AG04449 (cell line): ENCODE measurements at places on chromosomes 7 and 10.

GRCh38 chr7:55026086-55026790 is 7.4 kb downstream of the EGFR start:
- no peak for DNase-seq

GRCh38 chr7:145123502-145123901 is 287.6 kb upstream of the TPK1 start:
- DNase-seq = no peak

- DNase-seq = no peak
Measured at GRCh38 chr7:112116894-112117293, 89.3 kb downstream of the DOCK4 start.

- no peak for DNase-seq
Measured at GRCh38 chr7:33764752-33765451, 140.4 kb upstream of the BMPER start.

DNA sequence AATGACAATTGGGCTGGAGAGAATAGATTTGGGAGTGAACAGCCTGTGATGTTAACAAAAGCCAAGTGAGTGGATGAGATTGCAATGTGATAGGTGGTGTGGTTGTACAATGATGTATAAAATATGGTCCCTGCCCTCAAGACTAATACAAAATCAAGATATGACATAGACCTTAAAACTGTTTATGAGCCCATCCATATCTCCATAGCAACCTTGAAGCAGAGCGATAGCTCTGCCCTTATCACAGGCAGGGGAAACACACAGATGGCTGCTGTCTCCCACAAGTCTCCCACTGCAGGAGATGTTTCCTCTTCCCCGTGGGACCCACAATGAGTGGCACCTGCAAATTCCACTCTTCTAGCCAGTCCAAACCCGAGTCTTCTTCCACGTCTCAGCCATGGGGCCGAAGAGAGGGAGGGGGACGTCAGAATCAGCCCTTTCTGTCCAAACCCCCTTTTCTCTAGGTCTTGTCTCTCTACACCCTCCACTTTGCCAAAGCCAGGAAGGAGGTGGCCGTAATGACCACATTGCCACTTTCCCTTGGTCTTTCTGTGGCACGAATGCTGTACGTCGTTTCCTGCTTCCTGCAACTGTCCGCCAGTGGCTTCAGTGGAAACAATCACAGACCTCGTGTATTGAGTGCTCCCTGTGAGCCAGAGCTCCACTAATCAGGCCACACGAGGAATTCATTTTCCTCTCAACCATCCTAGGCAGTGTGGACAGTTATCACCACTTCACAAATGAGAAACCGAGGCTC is 7.5 kb upstream of the TBXAS1 start:
- DNase-seq = no peak

GRCh38 chr10:43254199-43254730 is 12.6 kb downstream of the RASGEF1A start:
- DNase-seq = no peak

- no peak for DNase-seq
Measured at GRCh38 chr10:26085549-26085948, 131.0 kb upstream of the GAD2 start.

- DNase-seq = no peak
Measured at GRCh38 chr7:45052011-45052410, 36.8 kb downstream of the NACAD start.

DNA sequence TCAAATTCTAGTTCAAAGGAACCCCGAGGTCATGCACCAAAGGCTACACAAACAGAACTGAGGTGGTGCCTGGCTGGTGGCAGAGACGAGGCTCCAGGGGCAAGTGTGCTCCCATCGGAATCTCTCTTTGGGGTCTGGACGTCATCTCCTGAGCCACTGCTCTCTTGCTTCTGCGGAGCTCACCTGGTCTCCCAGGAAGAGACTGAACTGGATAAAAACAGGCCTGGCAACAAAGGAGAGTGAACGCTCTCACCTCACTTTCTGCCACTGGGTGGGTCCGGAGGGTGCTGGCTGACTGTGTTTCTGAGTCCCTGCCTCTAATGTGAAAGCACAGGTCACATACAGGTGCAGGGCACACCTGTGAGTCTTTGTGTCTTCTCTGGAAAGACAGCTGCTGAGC is 22.4 kb downstream of the VIPR2 start:
- no peak for DNase-seq

GRCh38 chr10:47384148-47384921 is at the start of gene ZNF488:
Gene ZNF488 (minus strand): TSS chr10:47384293. CDS start chr10:47368829, 15,464 bp downstream.
- no peak for DNase-seq
